B cell (primary cell): ENCODE measurements at places on chromosomes 4 and X.

DNA sequence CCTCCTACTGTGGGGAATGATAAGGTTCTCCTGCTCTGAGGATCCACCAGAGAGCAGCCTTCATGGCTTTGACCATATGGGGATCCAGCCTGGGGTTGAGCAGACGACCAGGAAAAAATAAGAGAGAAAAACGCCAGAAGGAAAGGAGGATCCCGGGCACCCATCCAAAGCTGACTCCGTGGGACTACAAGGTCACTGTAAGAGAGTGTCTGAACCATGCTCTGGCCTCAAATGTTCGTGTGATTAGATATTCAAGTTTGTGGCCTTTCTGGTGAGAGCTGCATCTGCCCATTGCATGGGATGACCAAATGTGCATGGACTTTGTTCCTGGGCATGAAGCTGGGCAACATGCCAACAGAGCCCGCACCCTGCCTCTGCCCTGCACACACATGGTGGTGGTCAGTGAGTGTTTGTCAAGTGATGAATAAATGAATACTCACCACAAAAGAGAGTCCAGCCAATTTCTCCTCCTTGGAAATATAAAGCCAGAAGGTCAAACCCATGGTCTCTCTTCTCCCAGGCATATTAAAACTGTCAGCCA, 346.0 kb upstream of the GATB start:
- DNase-seq, result no peak

DNA sequence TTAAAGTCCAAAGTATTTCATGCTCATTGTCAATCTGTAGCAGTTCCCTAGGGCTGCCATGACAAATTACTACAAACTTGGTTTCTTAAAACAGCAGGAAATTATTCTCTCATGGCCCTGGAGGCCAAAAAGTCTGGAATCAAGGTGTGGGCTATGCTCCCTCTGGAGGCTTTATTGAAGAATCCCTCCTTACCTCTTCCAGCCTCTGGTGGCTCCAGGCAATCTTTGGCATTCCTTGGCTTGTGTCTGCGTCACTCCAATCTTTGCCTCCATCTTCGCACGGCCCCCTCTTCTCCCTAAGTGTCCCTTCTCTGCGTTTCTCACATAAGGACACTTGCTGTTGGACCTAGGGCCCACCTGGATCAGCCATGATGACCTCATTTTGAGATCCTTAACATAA, 170.4 kb downstream of the SMIM20 start:
- no peak for DNase-seq

DNA sequence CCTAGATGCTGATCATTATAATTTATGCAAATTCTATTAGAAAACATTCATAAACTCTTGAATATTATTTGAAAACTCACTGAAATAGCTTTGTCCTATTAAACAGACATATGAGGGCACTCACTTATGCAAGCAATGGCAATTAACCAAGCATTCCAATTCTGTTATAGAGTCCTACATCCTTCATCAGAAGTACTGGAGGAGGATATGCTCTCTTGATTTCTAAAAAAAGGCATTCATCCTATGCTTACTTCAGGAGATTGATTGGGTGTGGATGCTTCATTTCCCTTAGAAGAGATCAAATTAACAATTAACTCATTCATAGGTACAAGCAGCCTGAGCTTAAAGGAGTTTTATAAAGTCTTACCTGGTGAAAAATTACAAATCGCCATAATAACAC, 1317.2 kb downstream of the PCDH7 start:
- DNase-seq, result no peak

DNA sequence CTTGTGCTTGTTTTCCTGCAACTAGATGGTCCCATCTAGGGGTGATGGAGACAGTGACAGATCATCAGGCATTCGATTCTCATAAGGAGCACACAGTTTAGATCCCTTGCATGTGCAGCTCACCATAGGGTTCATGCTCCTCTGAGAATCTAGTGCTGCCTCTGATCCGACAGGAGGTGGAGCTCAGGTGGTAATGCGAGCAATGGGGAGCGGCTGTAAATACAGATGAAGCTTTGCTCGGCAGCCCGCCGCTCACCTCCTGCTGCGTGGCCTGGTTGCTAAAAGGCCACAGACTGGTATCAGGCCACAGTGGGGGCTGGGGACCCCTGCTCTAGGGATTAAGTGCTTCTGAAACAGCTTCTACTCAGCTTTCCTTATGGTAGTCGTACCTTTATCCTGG, 28.5 kb upstream of the CCDC110 start:
- no peak for DNase-seq

GRCh38 chr4:174357321-174357720, 73.6 kb downstream of the CEP44 start:
- no peak for DNase-seq

DNA sequence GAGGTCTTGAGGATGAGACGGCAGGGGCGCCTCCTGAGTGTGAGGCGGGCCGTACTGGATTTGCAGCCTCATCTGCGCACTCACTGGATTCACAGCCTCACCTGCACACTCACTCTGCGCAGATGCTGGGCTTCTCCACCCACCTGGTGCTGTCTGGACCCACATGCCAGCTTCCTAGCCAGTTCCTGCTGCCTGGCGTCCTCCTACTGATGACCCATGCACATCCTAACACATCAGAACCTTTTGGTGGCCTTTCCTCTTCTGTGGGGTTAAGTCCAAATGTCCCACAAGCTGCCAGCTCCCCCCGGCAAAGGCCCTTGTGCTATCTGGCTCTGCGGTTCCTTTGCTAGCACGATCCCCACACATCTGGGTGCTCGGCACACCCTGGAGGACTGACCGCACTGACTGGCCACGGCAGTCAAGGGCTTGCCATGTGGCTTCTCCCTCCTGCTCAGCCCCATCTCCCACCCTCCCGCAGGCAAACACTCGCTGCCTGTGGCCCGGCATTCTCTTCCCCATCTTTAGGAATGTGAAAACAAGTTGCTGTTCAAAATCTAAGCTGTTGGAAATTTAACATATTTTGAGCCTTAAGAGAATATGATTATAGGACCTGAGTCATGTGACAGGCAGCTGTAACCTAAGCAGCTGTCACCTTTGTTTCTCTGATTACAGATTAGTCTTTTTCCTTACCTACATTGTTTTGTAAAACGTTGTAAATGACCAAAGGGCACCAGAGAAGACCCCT, 39.4 kb upstream of the AFAP1 start:
- no peak for DNase-seq

- DNase-seq, result no peak
Observed at GRCh38 chrX:31421441-31421840, 349.6 kb upstream of the FTHL17 start.

DNA sequence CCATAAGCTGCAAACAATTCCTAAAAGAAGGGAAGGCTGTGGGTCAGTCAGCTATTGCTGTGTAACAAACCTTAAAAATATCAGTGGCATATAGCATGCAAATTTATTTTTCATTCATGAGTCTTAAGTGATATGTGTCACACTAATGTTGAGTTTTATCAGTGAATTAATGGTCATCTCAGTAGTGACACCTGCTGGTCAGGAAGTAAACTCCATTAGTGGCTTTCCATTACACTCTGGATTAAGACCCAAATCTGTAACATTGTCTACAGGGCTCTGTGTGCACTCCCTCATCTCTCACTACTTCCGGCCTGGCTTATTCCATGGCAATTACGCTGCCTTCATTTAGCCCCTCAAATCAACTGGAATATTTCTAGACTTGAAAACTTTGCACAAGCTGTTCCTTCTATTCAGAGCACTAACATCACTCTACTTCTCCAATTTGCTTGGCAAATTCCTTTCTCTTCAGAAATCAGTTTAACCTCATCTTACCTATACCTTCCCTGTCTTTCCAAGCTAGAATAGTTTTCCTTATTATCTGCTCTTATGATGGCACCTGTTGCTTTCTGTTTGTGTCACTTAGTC, 217.3 kb upstream of the TAPT1 start:
- peak; percentile 48 for DNase-seq
